ENCODE measurements at places on chromosomes 7 and 10. TPM values are rescaled to one million over a fixed set of nuclear protein-coding genes. Genes with fewer than 3 reads are reported as not detected.

SLC18A3 gene
- total RNA-seq: not detected

ABCC2 gene
- total RNA-seq: 0.98 TPM

VAX1 gene
- not detected for total RNA-seq

MACC1 gene
- total RNA-seq: 0.18 TPM

MBLAC1 gene
- total RNA-seq: 1.9 TPM

TEX47 gene
- total RNA-seq: not detected

COL17A1 gene
- 2.3 TPM for total RNA-seq

OGDHL gene
- under 0.01 TPM for total RNA-seq

ZNF488 gene
- 0.18 TPM for total RNA-seq

FAM107B gene
- total RNA-seq: 4.8 TPM
